ENCODE measurements at places on chromosomes 7 and 10. TPM values are rescaled to one million over a fixed set of nuclear protein-coding genes. Genes with fewer than 3 reads are reported as not detected.

DNA sequence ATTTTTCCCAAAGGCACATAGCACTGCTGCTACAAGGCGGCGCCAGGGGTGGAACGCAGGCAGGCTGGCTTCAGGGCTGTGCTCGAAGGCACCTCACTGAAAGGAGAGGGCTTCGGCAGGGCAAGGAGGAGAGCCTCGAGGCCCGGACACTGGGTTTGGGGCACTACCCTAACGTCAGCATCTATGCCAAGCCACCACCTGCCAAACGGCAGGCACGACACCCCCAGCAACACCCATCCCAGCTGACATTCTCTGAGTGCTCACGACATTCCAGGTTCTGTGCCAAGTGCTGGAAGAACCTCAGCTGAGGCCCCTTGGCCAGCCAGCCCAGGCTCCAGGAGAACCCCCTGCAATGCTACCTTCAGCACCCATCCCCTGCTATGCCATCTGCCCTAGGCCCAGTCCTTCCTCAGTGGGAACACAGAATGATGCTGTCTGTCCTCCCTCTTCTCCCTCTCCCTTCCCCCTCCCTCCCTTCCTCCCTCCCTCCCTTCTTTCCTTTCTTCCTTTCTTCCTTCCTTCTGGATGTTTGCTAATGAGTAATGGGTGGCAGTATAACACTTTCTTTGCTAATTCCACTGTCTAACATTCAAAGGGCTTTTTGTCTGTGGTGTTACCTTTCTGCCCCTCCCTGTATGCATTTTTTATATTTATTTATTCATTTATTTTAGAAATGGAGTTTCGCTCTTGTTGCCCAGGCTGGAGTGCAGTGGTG lies 24.3 kb downstream of the ZCCHC24 start:
- no peaks in the 10 kb centered on the region for H3K36me3 ChIP-seq
- no peak overlapping the region for H3K4me3 ChIP-seq
- no peak for DNase-seq
- no peaks in the 10 kb centered on the region for H3K4me1 ChIP-seq
- no peaks in the 10 kb centered on the region for H3K27me3 ChIP-seq
- no peak overlapping the region for H3K27ac ChIP-seq

DNA sequence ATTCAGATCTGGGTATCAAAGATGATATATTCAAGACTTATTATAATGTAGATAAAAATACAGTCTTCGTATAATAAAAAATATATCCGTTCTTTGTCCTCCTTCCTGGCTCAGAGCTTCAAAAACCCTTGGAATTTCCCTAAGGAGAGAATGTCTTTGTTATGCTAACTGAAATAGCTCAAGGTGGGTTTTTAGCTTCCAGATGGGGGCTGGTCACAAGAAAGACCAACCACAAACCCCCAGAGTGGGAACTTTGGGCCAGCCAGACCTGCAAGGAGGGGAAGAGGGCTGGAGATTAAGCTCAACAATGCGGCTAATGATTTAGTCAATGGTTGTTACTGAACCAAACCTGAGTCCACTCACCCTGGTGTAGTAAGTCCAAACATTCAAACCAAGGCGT lies 196.4 kb downstream of the SDHAF3 start:
- H3K36me3 ChIP-seq: no peaks in the 10 kb centered on the region
- DNase-seq: no peak
- no peak overlapping the region for H3K4me3 ChIP-seq
- no peaks in the 10 kb centered on the region for H3K4me1 ChIP-seq
- H3K27ac ChIP-seq: no peak overlapping the region

Gene KEL
- 0.55 TPM for total RNA-seq

Gene AEBP1
- 5.5 TPM for total RNA-seq

Gene OR13A1
- total RNA-seq: not detected

Gene ALOX5
- 1.1 TPM for total RNA-seq

- no peaks in the 10 kb centered on the region for H3K27me3 ChIP-seq
- no peak overlapping the region for H3K4me3 ChIP-seq
- H3K27ac ChIP-seq: no peak overlapping the region
- H3K36me3 ChIP-seq: no peaks in the 10 kb centered on the region
- DNase-seq: no peak
- H3K4me1 ChIP-seq: no peaks in the 10 kb centered on the region
These were observed 414.2 kb upstream of the PODXL start for GRCh38 chr7:131970602-131971001.

Gene SYT15
- total RNA-seq: 0.51 TPM

GRCh38 chr7:116984917-116985316 lies 31.6 kb downstream of the ST7 start:
- DNase-seq: no peak
- no peaks in the 10 kb centered on the region for H3K27me3 ChIP-seq
- H3K36me3 ChIP-seq: no peaks in the 10 kb centered on the region
- H3K4me1 ChIP-seq: peaks cover 4% of the 10 kb centered on the region
- no peak overlapping the region for H3K4me3 ChIP-seq

Gene NPVF
- total RNA-seq: not detected

DNA sequence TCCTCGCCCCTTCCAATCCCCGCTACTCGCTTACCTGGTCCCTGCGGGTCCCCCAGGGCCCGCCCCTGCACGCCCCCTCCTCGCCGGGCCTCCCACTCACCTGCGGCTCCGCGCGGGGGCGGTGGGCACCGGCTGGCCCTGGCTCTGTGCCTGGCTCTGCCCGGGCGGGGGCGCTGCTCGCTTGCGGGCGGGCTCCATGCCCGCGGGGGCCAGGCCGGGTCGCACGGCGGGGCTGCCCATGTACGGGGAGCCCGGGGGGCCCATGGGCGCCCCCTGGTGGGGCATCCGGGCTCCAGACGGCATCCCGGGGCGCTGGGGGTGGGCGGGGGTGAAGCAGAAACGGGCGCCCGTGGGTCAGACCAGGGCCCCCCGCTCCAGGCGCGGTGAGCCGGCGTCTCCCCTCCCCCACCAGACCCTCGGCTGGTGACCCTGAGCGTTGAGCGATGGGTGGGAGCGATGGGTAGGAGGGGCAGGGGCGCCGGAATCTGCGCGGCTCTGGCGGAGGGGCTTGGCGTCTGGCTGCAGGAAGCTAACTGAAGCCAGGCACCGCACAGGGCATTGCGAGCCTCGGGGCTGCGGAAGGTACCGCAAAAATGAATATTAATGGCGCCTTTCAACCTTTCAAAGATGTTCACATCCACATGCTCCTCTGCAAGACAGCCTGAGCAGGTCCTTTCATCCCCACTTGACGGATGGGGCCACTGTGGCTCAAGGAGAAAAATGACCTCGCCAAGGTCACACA lies 3.0 kb downstream of the SMARCD3 start:
- peak; percentile 71 for DNase-seq
- peaks cover 38% of the 10 kb centered on the region for H3K4me1 ChIP-seq
- no peak overlapping the region for H3K27ac ChIP-seq
- no peaks in the 10 kb centered on the region for H3K36me3 ChIP-seq

Gene FAM24B
- total RNA-seq: 8.1 TPM

GRCh38 chr7:37446371-37446770 lies 2.3 kb downstream of the ELMO1 start:
- H3K27me3 ChIP-seq: peaks cover 1% of the 10 kb centered on the region
- peak overlapping the region; percentile 87 for H3K4me3 ChIP-seq
- no peak for DNase-seq
- H3K36me3 ChIP-seq: peaks cover 28% of the 10 kb centered on the region
- H3K4me1 ChIP-seq: peaks cover 68% of the 10 kb centered on the region

Gene PALD1
- total RNA-seq: 0.48 TPM

Gene VPS37D
- total RNA-seq: 0.22 TPM
